ENCODE measurements at places on chromosomes 13 and 19.

DNA sequence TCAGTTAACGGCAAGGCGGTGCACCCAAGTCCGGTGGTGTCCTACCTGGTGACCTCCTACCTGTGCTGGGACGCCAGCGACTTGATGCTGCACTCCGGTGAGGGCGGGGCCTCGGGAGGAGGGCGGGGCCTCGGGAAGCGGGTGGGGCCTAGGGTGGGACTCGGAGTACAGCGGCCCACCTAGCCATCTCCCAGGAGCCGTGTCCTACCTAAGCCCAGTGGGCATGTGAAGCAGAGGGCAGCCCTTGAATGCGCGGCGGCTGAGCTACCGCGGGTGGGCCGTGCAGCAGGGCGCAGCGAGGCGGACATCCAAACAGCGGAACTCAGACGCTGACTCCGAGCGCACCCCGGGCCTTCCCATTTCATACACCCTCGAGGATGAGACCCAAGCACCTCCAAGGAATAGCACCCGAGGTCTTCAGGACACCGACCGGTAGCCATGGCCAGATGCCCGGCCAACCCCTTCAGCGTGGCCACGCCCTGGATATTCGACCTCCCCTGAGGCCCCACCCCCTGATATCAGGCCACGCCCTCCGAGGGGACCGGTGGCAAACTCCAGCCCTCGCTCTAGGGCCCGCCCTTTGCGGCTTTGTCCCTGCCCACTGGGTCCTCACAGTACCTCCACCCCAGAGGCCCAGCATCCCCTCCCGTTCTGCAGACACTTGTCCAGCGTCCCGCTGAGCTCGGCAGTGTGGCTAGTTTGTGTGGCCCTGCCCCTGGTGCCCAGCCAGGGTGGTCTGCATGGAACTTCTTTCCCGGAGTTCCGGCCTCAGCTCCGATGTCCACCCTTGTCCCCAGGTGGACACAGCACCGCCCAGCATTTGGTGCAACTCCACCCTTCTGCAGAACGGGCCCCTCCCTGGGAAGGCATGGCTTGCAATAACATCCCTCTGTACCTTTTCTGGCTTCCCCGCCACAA, 5.4 kb downstream of the KLK1 start:
- DNase-seq = peak; percentile 43

DNA sequence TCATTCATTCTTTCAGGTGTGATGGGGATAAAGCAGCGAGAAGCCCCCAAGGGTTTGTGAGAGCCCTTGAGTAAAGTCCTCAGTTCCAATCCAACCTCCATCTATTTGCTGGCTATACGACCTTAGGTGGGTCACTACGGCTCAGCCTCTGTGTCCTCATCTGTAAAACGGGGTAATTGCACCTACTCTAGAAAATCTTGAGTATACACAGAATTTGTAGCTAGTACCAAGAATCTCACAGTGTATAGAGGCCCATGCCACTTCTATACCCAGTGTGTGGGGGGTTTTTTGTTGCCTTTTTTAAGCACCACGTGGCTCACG, 406 bp upstream of the DNMT1 start:
- no peak for DNase-seq

DNA sequence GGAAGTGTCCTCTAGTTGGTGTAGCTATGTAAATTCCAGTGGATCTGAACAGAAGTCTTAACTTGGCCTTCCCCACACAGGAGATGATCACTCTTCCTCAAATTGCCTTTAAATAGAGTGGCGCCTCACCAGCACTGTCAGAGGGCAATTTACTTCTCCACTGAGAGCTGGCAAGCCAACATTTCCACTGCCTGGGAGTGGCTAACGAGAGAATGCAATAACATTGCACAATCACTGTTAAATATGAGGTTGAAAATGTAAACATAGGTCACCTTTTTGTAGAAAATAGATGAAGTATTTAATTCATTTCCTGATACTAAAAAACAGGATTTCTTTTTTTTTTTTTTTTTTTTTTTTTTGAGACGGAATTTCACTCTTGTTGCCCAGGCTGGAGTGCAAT, 55.4 kb upstream of the UBL3 start:
- no peak for DNase-seq

GRCh38 chr13:27302643-27303262, 32.1 kb downstream of the RASL11A start:
- DNase-seq = no peak

DNA sequence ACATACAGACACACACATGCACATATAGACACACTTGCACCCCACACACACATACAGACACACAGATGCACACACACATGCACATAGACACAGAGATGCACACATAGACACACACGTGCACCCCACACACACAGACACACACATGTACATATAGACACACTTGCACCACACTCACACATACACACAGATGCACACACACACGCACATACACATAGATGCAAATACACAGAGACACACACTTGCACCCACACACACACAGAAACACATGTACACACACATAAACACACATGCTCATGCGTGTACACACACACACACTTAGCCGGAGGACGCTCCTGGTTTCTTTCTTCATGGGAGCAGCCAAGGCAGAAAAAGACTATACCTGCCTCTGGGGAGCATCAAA, 10.0 kb downstream of the COL4A2 start:
- no peak for DNase-seq

- DNase-seq = no peak
Observed at GRCh38 chr13:90455067-90455466, 892.4 kb upstream of the MIR17HG start.

- DNase-seq = no peak
Observed at GRCh38 chr19:1760020-1760419, 6.7 kb downstream of the ONECUT3 start.

- DNase-seq = no peak
Observed at GRCh38 chr13:49082653-49083536, 107.2 kb downstream of the FNDC3A start.

DNA sequence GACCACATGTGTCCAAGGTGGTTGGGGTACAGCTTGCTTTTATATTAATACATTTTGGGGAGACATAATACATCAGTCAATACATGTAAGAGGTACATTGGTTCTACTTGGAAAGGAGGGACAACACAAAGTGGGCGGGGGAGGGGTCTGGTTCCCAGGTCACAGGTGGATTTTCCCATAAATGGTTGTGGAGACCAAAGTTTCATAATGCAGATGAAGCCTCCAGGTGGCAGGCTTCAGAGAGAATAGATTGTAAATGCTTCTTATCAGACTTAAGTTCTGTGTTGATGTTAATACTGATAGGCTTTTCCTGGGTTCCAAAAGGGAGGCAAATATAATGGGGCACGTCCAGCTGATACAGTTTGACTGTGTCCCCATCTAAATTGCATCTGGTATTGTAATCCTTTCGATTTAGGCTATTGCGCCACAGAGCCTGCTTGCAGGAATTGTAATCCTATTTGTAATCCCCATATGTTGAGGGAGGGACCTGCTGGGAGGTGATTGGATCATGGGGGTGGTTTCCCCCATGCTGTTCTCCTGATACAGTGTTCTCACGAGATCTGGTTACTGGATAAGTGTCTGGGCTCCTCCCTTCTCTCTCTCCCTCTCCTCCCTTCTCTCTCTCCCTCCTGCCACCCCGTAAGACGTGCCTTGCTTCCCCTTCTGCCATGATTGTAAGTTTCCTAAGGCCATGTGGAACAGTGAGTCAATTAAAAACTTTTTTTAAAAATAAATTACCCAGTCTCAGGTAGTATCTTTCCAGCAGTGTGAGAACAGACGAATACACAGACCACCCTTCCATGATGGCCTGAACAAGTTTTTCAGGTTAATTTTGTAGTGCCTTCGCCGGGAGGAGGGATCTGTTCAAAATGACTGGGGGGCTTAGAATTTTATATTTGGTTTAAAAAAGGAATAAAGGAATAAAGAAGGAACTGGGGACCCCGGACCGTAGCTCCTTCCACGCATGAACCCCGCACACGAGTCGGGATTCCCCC, 44.9 kb downstream of the ZNF823 start:
- DNase-seq = no peak

All from stimulated activated CD8-positive, alpha-beta memory T cell treated with anti-CD3 and anti-CD28 coated beads, Interleukin-7, amount 100 ng/mL, for 24 hours (primary cell).